Stimulated activated CD8-positive, alpha-beta memory T cell treated with anti-CD3 and anti-CD28 coated beads, Interleukin-15, amount 100 ng/mL, for 4 hours (primary cell): ENCODE measurements at places on chromosomes 11 and 22.

DNA sequence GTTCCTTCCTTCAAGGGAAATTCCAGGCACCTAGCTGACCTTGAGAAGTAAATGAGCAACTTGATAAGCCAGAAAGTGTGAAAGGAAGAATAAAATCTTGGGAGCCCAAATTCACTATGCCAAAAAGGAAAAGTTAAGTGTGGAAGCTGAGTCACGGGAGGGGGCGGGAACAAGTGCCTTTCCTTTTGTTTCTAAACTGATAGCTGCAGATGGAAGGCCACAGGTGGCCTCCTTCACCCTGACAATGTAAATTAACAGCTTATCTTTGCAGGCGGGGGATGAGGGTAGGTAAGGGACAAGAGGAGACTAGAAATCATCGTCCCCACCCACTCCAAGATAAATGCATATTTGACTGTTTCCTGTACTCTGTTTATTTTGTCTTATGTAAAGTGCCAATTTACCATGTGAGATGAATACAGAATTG, 36.4 kb upstream of the TREH start:
- DNase-seq = no peak

DNA sequence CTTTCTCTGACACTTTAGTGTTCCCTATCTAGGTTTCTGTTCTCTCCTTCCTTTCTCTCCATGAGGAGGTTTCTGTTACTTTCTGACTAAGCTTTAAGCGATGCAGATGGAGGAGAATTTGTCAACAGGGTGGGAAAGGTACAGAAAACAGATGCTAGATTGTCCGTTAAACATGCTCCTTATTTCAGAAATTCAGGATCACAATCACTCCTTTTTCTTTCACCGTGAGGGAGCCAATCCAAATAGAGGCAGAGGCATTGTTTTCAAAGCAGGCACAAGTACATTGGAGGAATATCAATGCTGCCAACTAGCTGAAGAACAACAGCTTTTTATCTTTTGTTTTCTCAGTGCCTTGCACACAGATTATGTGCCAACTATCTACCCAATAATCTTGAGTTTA, 215.7 kb upstream of the FOLH1 start:
- no peak for DNase-seq

DNA sequence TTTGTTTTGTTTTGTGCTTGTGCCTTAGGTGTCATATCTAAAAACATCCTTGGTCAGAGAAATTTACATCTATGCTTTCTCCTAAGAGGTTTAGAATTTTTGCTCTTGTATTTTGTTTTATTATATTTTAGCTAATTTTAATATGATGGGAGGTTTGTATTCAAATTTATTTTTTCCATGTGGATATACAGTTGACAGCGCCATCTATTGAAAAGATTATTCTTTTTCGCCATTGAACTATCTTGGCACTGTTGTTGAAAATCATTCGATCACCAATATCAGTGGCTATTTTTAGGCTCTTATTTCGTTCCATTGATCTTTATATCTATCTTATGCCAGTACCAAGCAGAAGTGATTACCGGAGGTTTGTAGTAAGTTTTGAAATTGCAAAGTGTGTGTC, 510.3 kb downstream of the BRD1 start:
- no peak for DNase-seq

GRCh38 chr22:49035818-49036457, 791.7 kb downstream of the BRD1 start:
- no peak for DNase-seq

DNA sequence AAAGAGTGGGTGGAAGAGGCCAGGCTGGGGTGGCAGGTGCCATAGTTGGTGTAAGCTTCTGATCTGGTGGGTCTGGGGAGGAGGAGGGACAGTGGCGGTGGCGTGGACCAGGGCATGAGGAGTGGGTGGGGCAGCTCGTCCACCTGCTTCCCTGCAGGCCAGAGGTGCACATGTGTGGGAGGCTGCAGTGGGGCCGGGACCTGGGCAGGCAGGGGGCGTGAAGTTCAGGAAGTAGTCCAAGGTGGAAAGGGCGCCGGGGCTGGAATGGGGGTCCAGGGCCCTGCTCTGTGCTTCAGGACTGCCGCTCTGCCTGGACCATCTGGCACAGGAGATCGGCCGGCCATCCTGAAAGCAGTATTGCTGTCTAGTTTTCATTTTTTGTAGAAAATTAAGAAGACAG, 15.9 kb downstream of the RIBC2 start:
- DNase-seq = no peak

DNA sequence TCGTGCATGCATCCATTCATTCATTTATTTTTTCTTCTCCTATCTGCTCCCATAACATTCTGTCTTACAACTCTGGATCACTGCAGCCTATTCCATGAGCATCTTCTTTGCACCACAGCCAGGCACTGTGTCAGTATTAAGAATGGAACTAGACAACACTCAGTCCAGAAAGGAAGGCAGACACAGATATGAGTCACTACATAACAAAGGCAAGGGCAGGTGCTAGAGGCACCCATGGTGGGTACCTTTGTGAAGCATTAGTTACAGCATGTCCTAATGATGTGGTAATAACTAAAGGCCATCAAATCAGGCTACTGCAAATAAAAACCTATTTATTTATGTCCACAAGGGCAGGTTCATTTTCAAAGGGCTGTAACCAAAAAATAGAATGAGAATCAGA, 28.1 kb downstream of the TENM4 start:
- no peak for DNase-seq

DNA sequence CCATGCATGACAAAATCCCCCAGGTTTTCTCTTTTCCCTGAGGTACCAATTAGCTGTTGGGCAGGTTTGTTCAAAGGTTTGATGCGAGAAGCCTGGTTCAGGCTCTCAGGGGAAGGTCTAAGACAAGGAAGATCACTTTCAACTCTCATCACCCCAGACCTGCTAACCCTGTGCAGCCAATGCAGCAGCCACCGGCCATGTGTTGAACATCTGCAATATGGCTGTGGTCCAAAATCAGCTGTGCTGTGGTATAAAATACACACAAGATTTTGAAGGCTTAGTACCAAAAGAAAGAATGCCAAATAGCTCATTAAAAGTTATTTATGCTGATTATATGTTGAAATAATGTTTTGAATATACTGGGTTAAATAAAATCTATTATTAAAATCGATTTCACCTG, 58.5 kb downstream of the SMCO4 start:
- DNase-seq = no peak

GRCh38 chr11:36818410-36818809, 220.4 kb upstream of the RAG2 start:
- DNase-seq = no peak

GRCh38 chr22:49398646-49399045, 429.0 kb downstream of the BRD1 start:
- no peak for DNase-seq

- DNase-seq = no peak
Observed at GRCh38 chr11:78355309-78355705, 62.3 kb downstream of the GAB2 start.

DNA sequence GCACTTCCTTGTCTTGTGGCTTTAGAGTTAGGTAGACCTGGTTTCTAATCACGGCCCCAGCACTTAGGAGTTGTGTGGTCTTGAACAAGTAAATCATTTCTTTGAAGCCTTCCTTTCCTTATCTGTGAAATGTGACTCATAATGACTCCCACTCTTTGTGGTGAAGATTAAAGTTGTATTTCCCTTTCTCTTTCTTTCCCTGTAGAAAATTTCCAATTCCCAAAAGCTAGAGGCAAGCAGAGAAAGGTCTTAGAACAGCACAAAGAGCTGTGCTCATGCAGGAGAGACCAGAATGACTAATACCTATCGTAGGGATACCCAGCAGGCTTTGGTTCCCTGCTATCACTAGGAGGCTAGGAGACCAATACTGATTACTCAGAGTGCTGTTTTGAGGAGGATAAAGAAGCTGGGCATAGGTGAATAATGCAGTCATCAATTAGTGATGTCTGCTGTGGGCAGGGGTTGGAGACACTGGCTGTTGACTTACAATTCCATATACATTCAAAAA, 270.7 kb upstream of the SYN3 start:
- DNase-seq = no peak

GRCh38 chr11:11558826-11559225, 63.0 kb downstream of the GALNT18 start:
- no peak for DNase-seq

- no peak for DNase-seq
Observed at GRCh38 chr11:27087432-27087831, 46.8 kb downstream of the BBOX1 start.

GRCh38 chr22:36461665-36462649, 19.5 kb downstream of the TXN2 start:
- DNase-seq = no peak

DNA sequence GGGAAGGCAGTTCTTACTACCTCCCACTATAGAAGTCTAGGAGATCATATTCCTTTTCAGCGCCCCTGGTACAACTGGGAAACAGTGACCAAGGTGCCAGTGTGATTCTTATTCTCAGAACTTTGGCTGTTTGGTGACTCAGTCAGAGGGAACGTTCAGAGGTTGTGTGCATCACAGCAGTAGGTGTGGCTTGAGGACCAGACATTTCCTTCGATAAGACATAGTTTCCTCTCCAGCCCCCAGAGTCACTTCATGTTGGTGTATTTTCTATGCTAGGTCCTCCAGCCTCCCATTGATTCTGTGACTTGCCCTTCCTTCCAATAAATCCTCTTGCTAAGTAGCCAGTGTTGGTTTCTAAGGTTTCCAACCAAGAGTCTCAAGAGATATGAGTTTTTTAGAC, 171.9 kb upstream of the MPPED2 start:
- DNase-seq = no peak

DNA sequence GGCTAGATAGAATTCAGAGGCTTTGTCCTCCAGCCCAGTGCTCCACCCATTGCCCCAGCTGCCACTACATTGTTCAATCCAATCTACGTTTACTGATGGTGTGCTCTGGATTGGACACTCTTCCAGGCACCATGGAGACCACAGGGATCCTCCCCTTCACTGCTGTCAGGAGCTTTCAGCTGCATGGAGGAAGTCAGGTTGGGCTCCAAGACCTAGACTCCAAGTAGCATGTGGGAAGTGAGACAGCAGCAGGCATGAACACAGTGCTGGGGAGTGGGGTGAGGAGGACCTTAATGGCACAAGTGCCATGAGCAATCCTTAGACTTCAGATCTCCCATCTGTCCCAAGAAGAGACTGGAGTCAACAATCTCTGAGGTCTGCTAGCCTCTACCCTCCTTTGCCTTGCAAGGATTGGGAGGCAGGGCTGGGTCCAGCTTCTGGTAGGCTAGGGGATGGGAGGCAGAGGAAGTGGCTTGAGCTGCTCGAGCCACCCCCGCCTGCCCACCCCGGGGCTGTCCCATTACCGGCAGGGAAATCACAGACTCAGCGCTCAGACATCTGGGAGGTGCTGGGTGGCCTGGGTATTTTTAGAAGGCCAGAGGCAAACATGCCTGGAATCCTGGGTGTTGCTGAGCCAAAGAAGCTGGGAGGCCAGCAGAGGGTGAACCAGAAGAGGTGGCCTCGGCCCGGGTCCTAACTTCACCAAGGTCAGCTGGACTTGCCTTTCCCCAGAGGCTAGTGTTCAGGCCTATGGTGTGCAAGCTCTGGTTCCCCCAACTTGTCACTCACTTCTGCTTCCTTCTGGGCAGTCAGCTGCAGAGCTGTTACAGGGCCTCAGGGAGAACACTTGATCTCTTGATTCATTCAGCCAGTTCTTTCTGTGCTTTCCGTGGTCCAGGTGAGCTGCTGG, 15.2 kb upstream of the FCHSD2 start:
- DNase-seq = no peak

DNA sequence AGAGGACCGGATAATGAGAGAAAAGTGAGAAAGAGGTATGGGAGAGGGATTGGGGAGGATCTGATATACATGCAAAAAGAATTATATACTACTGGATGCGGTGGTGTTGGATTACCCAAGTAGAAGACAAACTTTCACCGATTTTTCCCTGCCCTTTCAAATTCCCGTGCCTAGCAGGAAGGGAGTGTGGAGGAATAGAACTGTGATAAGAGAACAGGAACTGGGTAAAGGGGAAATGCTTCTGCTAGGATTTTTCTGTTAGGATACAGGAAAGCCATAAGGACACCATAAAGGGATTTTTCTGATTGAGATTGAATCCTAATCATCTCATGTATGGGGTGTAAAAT, 480 bp upstream of the MTMR2 start:
- DNase-seq = no peak

- no peak for DNase-seq
Observed at GRCh38 chr11:32053151-32053888, 37.6 kb upstream of the RCN1 start.

GRCh38 chr22:43186272-43187170, at the start of gene TTLL12:
TSS of gene TTLL12 (minus strand) at chr22:43187134. CDS start at chr22:43187069, 65 bp downstream.
- peak; percentile 9 for DNase-seq

GRCh38 chr11:72522186-72522585, 87.9 kb upstream of the CLPB start:
- DNase-seq = no peak

GRCh38 chr11:114131461-114131864, 72.0 kb downstream of the ZBTB16 start:
- DNase-seq = no peak

- DNase-seq = no peak
Observed at GRCh38 chr11:116614306-116615210, 158.2 kb downstream of the BUD13 start.

GRCh38 chr11:18657673-18658072, 23.5 kb upstream of the SPTY2D1 start:
- no peak for DNase-seq

DNA sequence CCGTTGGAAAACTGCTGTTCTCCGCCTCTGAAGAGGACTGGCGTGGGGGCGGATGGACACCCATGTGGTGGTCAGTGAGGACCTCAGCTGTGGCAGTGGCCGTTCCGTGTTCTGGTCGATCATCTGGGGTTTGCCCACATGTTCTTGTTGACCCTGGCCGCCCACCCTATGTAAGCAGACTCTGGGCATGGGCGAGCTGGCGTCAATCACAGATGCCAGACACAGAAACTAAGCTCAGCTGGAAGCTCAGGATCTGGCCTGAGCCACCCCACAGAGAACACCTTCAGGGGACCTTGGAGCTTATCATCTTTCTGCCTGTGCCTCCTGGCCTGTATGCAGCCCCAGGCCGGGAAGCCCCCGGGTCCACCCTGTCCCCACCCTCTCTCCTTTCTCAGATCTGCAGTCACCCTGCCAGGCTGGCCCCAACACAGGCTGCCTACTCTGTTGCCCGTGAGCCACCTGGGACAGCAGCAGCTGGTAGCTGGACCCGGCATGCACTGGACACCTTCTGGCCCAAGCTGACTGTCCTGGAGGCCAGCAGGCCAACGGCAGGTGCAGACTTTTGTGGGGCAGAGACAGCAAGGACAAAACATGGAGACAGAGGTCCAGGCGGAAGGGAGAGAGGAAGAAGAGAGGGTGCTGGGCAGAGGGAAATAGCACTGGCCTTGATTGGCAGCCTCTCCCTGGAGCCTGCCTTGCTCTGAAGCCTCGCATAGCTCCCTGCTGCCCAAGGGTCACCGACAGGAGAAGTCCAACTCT, 91.5 kb downstream of the PHF21B start:
- DNase-seq = no peak

GRCh38 chr22:22995166-22995565, 75.2 kb upstream of the GNAZ start:
- DNase-seq = no peak

- DNase-seq = no peak
Observed at GRCh38 chr11:121581607-121582006, 128.8 kb upstream of the SORL1-AS1 start.

GRCh38 chr11:40094954-40095353, 1364.5 kb downstream of the LRRC4C start:
- no peak for DNase-seq
